ENCODE measurements at places on chromosomes 5 and 9.
A peak's percentile ranks its signal among the peaks of the same experiment; 100 is the strongest.

DNA sequence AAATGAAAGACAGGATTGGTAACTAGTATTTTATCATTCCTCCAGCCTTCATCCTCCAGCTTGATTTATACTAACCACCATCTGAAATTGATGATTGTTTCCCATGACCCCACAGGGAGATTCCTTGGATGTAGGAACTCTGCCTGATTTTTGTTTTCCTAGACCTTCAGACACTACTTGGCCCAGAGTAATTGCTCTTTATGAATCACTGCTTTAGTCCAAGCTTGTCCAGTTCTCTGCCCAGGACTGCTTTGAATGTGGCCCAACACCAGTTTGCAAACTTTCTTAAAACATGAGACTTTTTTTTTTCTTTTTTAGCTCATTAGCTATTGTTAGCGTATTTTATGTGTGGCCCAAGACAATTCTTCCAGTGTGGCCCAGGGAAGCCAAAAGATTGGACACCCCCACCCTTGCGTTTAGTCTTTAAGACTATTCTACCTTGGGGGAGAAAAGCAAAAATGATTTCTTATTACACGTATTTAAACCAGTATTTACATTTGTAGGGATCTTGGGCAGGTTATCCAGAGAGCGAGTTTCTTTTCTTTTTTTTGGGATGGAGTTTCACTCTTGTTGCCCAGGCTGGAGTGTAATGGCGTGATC is 18.4 kb downstream of the BASP1 start:
- DNase-seq: no peak

DNA sequence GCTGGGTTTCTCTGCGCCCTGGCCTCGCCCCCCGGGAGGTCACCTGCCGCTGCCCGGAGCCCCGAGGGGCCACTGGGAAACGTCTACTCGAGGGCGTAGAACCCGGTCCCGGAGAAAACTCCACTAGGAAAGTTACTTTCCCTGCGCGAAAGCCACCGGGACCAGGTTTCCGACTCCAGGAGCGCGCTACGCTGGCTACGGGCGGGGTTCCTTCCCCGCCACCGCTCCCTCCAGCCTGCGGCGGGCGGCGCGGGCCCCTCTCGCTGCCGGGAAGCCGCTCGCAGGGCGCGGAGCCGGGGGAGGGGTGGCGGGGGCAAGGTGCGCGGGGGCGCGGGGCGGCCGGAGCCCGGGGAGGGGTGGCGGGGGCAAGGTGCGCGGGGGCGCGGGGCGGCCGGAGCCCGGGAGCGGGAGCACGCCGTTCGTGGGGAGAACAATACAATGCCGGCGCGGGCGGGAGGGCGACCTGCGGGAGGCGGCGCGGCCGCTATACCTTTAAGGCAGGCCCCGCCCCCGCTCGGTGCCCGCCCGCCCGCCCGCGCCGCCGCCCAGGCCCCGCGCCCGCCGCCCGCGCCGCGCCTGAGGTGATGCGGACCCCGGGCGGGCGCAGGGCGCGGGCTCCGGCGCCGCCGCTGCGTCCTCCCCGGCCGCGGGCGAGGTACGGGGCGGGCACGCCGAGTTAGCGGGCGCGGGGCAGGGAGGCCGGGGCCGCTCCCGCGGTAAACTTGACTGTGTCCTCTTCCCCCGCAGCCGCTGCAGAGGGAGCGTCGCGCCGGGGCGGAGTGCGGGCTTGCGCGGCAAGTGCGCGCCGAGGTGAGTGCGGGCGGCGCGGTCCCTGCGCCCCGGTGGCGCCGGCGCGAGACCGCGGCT is 278.1 kb downstream of the AOPEP start:
- DNase-seq: peak; percentile 31

DNA sequence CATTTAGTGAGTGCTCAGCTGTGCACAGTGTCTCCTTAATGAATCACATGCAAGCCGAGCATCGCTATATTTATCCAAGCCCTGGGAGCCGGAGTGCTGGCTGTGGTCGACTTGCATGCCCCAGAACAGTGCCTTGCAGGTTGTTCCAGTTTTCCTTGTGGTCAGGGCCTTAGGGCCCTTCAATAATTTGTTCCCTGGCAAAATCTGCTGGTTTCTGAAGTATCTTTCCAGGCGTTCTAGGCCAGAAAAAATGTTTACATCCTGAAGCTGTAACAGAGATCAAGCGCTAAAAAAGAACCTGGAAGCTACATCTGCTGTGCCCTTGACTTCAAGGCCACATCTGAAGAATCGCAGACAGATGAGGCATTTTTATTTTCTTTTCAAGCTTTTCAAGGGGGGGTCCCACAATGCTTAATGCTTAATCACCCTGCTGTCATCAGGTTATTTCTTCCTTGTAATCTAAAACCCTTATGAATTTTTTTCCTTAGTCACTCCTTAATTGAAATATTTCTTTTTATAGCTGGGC is 105.8 kb downstream of the DOCK2 start:
- peak; percentile 20 for DNase-seq

GRCh38 chr5:112793201-112793600 is 55.5 kb downstream of the APC start:
- DNase-seq: no peak

DNA sequence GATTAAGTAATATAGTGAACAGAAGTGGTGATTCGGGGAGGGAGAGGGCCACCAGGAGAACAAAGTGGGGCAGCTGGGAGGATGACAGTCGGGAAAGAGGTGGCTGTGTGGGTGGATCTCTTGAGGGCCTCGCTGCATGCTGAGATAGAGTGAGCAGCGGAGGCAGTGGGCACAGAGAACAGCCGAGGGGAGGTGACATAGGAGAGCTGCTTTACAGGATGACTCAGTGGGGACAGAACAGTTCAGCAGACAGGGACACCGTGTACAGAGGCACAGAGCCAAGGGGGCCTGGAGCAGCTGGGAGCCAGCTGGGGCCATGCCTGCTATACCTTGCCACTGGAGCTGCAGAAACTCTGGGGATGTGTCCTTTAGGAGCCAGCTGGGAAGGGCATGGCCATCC is 273.9 kb downstream of the GADD45G start:
- DNase-seq: no peak

DNA sequence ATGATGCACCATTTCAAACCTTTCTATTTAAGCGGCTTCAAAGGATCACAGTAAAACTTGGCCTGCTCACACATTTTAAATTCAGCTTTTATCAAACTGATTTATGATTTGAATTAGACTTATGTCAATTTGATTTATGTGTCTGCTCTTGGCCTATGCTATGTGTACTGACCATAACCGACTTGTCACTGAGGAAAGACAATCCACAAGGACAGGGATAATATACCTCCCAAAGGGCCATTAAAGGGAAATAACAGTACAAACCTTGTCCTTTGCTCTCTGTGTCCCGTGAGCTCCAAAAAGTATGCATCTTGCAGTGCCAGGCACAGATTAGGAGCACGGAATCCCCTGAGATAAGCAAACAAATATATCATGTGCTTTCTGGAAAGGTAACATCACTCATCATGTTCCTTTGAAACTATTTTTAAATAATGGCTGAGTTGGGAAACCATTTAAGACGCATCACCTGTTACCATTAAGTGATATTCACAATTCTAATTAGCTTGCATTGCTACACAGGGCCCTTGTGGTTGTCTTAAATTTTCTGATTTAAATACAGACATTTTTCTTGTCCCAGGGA is 31.9 kb upstream of the FTMT start:
- DNase-seq: no peak
